ENCODE measurements at places on chromosomes 16 and 17.

GRCh38 chr17:58565389-58566311, 51.2 kb upstream of the MTMR4 start:
- no peak for DNase-seq

DNA sequence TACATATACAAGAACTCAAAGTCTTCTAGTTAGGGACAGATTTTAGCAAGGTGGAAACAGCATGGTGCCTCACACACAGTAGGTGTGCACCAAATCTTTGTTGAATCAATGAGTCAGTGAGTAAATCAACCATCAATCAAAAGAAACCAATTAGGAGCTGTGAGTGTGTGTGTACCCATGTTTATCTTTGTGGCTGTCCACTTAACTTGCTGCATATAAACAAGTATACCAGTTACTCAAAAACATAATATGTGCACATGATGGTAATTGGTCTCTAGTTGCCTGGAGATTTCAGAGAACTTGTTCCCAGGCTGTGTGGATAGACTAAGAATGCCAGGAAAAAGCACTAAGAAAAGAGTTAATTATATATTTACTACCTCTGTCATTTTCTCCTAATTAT, 272.2 kb upstream of the CCL2 start:
- DNase-seq = no peak

GRCh38 chr16:85029408-85029784, 1.8 kb downstream of the KIAA0513 start:
- no peak for DNase-seq

GRCh38 chr17:83064732-83065659, 14.4 kb upstream of the METRNL start:
- no peak for DNase-seq

DNA sequence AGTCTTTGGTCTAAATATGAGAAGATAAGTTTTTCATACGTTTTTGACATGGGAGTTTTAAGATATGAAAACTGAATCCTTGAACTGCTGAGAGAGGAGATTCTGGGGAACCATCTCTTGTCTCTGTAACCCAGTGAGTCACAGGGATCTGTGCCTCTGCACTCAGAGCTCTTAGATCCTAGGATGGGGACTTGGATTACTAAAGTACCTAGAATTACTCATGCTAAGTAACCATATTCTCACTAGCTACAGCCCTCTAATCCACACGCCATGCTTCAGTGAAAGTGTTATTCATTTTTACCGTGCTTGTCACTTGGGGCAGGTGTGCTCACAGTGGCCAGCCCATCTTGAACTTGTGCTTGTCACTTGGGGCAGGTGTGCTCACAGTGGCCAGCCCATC, 2.0 kb downstream of the MRM3 start:
- DNase-seq = no peak

DNA sequence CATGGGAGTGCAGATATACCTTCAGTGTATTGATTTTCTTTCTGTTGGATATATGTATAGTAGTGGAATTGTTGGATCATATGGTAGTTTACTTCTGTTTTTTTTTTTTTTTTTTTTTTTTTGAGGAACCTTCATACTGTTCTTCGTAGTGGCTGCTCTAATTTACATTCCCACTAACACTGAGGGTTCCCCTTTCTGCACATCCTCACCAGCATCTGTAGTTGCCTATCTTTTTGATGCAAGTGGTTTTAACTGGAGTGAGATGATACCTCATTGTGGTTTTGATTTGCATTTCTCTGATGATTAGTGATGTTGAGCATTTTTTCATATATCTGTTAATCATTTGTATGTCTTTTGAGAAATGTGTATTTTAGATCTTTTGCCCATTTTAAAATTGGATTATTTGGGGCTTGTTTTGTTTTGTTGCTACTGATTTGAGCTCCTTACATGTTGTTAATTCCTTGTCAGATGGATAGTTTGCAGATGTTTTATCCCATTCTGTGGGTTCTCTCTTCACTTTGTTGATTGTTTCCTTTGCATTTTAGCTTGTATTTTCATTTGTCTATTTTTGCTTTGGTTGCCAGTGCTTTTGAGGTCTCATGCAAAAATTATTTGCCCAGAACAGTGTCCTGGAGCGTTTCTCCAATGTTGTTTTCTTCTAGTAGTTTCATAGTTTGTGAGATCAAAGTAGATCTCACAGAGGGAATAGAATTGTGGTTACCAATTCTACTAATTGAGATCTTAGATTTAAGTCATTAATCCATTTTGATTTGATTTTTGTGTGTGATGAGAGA, 25.0 kb upstream of the BCAS3 start:
- DNase-seq = no peak

GRCh38 chr16:58814348-58814801, 80.3 kb upstream of the GOT2 start:
- no peak for DNase-seq

DNA sequence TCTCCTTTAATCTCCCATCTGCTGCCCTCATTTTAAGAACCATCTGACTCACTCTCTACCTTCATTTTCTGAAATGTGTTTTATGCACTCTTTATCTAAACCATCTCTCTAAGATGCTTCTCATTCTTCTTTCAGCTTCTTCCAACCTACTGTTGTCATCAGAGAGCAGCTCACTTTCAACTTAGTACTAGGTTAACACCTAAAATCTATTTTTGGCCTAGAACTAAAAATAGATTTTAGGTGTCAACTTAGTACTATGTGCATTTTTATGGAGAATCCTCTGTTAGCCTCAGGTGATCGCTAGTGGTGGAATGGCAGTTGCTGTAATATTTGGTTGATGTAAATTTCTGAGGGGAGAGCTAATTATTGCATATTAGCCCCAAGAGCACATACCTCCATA, 277.1 kb downstream of the KCNJ2 start:
- no peak for DNase-seq

- no peak for DNase-seq
These were observed 653 bp downstream of the FANCA start for GRCh38 chr16:89815639-89816348.

DNA sequence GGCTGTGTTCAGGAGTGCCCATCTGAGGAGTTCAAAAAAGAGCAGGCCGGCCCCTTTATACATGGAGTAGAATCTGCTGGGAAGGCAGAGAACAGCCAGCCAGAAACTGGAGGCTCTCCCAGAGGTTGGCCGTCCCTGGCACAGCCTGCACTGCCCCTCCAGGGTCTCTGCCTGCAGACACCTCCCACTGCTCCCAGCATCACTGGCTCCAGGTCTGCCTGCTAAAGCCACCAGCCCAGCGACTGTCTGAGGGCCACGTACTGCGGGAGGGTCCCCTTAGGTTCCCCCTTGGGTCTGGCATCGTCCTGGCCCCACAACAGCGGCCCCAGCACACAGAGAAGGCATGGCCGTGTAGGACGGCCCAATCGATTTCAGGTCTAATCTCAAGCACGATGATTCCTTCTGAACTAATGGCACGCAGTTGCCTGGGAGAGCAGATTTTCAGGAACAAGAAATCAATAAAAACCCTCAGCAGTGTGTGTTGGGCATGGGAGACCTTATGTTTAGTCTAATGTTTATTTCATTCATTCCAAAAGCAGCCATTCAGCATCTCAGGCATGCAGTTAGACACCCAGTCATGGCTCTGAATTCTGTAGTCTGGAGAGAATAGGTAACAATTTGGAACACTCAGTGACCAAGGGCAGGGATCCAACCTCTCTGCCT, 95.6 kb downstream of the PGS1 start:
- no peak for DNase-seq

DNA sequence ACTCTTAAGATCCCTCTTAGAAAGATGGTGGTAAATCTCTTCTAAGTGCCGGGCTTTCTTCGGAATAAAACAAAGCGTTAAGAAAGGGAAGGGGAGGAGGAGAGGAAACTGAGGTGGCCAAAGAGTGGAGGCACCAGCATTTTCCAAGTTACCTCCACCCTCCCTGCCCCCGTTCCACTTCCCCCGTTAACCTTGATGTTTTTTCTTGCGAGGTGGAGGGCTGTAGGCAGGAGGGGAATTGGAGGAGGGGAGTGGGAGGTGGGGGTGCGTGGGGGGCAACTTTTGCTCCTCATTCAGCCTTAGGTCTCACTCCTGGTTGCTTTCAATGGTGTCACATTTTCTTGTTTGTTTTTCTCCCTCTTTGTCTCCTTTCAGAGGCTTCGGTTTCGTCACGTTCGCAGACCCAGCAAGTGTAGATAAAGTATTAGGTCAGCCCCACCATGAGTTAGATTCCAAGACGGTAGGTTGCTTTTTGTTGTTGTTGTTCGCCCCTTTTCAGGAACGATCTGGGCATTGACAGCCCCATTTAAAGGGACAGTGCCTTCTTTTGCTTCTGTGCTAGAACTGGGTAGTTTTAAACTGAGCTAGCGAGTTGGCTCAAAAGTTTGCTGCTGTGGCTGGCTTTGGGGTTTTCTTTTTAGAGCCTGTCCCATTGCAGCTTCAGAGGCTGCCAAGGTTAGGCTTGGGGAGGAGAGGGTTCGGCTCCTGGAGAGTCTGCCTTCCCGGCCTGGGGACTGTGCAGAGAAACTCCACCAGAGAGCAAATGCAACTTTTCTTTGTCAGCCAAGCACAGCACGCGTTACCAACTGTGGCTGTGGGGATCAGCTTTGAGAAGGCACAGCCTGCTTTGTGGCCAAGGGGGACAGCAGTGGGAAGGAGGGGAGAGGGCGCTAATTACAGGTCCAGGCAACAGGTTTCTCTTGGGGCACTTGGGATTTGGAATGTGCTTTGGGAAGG, 1.9 kb downstream of the MSI2 start:
- no peak for DNase-seq

DNA sequence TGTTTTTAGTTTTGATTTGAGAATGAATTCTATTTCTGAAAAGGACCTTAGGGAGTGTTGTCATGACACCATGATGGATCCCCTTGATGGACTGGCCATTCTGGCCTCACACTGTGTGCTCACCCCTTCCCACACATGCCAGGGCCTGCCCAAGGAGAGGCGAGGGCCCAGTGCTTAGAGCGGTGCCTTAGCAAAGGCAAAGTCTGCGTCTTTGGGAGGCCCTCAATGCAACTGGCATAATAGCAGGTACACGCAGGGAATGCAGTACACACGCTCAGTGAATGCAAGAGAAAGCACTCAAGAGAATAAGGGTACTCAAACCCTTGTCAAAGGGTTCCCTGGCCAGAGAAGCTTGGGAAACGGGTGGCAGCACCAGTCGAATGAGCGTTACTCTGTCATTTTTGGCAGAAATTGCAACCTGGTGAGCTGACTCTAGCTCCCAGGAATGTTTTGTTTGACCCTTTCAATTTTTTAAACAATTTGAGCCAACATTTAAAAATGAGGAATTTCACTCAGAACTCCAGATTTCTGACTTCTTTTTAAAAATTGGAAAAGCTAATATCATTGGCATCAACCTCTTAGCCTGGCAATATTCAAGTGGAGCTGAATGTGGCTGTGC, 32.1 kb downstream of the NKD1 start:
- no peak for DNase-seq

DNA sequence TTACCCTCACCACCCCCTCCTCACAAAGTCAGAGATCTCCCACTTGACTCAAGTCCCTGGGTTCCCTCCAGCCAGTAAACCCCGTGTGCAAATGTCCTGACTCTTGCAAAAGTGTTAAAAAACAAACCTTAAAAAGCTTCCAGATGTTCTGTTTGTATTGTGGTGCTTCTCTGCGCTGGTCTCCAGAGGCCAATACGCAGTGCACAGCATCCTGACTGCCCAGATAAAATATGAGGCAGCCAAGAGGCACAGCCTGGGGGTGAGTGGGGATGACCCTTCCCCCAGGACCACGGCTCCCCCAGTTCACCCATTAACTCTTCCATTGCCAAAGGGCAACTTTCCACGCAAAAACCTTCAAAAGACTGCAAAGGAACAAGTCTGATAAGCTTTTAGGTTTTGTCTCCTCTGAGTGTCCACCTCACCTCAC, 291.8 kb downstream of the SOX9 start:
- no peak for DNase-seq

All from NCI-H2107 (cell line).